ENCODE measurements at places on chromosomes 12 and 14.

DNA sequence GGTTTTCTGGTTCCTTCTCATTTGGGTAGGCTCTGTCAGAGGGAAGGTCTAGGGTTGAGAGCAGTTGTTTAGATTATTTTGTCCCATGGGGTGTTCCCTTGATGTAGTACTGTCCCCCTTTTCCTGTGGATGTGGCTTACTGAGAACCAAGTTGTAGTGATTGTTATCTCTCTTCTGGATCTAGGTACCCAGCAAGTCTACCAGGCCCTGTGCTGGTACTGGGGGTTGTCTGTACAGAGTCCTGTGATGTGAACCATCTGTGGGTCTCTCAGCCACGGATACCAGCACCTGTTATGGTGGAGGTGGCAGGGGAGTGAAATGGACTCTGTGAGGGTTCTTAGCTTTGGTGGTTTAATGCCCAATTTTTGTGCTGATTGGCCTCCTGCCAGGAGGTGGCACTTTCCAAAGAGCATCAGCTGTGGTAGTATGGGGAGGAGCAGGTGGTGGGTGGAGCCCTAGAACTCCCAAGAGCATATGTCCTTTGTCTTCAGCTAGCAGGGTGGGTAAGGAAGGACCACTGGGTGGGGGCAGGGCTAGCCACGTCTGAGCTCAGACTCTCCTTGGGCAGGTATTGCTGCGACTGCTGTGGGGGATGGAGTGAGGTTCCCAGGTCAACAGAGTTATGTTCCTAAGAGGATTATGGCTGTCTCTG is 179.3 kb upstream of the BTG1 start:
- no peak for DNase-seq

DNA sequence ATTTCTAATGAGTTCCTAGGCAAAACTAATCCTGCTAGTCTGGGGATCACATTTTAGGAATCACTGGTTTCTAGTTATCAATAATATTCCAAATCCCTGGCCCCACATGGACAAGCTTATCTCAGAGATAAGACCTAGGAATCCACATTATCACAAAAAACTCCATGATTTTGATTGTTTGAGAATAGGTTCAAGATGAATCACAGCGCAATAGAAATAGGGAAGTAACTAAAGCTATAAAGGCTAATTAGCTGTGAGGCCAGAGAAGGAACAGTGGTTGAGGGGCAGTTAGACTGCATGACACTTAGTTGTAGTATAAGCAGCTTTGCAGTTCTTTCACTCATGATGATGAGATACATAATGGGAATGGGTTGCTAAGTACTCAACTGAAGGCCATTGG is 13.1 kb upstream of the ATP5F1B start:
- no peak for DNase-seq

DNA sequence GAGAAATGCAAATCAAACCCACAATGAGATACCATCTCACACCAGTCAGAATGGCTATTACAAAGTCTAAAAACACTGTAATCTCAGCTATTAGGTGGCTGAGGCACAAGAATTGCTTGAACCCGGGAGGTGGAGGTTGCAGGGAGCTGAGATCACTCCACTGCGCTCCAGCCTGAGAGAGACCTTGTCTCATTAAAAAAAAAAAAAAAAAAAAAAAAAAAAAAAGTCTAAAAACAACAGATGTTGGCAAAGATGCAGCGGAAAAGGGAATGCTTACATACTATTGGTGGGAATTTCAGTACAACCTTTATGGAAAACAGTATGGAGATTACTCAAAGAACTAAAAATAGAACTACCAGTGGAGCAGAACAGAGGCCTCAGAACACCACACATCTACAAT is 19.0 kb upstream of the ATF7 start:
- DNase-seq, result no peak

GRCh38 chr14:94628578-94628977 is 16.4 kb downstream of the SERPINA3 start:
- no peak for DNase-seq

GRCh38 chr12:114913871-114914801 is 230.2 kb upstream of the TBX3 start:
- no peak for DNase-seq

GRCh38 chr14:36086629-36087395 is 89.7 kb downstream of the PTCSC3 start:
- DNase-seq, result no peak

DNA sequence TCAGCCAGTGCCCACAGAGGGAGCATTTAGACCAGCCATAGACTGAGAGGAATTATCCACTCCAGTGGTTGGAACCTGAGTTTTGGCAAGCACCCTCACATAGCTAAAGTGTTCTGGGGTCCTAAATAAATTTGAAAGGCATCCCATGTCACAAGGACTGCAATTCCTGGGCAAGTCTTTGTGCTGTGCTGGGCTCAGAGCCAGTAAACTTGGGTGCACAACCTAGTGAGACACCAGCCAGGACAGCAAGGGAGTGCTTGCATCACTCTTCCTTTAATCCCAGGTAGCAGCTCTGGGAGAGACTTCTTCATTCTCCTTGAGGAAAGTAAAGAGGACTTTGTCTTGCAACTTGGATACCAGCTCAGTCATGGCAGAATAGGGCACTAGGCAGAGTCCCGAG is 142.0 kb upstream of the FSCB start:
- no peak for DNase-seq

DNA sequence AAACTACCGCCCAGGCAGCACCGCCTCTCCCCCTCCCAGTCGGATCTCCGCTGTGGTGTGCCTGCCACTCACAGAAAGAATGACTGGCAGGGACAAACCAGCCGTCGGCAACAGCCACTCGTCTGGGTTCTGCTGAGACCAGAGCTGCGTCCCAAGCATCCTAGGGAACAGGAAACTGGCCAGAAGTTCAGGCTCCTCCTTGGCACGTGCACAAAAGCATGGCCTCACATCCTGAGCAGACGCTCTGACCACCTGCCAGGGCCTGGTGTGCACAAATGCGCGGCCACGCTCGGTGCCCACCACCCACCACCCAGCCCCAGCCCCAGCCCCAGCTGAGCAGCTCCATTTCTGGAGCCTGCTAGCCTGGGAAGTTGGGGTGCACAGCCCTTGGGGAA is 214.8 kb downstream of the DPF3 start:
- no peak for DNase-seq

- DNase-seq, result no peak
Measured at GRCh38 chr12:81572411-81572810, 186.7 kb downstream of the PPFIA2 start.

DNA sequence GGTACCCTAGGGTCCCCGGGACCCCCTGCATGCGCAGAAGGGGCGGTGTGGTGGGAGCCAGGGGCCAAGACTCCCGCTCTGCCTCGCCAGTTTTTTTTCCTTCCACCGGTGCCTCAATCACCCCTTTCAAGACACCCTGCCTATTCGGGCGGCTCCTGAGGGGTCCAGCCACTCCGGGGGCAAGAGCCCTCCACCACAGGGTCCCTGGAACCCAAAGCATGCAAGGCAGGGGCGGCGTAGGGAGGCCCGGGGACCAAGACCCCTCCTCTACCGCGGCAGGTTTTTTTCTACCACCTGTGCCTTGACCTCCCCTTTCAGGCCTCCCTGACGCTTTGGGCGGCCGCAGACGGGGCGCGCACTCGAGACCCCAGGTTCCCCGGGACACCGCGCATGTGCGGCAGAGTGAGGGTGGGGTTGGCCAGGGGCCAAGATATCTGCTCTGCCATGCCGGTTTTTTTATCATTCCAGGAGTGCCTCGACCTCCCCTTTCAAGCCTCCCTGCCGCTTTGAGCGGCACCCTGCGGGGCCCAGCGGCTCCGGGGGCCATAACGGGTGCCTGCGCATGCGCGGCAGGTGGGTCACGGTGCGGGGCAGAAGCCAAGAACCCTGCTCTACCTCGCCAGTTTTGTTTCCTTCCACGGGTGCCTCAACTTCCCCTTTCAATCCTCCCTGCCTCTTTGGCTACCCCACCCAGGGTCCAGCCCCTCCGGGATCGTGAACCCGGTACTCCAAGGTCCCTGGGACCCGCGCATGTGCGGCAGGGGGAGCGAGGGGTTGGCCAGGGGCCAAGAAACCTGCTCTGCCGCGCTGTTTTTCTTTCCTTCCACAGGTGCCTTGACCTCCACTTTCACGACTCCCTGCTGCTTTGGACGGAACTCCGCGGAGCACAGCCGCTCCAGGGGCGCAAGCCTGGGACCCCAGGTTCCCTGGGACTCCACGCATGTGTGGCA is 328.1 kb downstream of the ALG10 start:
- DNase-seq, result no peak

- DNase-seq, result no peak
Measured at GRCh38 chr14:91555531-91555930, 45.4 kb upstream of the PPP4R3A start.

DNA sequence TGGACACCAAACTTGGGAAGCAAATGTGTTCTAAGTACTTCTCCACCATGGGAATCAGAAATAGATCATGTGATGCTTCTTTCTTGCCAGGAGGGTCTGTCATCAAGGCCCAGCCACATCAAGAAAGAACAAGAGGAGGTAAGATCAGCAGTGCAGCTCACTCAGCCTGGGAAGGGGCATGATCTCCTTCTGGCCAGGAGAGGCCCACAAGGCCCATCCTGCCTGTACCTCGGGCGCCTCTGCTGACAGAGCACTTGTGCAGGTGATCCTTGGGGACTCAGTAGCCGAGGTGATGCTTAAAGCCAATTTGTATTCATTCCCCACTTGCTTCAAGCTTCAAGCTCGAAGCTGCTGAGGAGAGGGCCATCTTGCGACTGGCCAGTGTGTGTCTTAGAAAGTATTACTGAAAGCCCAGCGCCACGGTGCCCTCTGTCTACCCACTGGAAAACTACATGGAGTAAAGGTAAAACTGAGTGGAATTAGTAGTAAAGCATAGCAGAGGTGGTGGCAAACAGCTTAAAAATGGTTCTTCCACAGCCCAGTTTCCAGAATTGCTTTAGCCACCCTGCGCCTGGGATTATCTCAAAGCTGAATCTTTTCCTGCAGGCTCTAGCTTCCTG is 26.2 kb downstream of the RTRAF start:
- peak; percentile 20 for DNase-seq

- DNase-seq, result no peak
Measured at GRCh38 chr14:58160561-58160960, 8.5 kb upstream of the ARMH4 start.

GRCh38 chr12:113660936-113661335 is 189.3 kb upstream of the LHX5 start:
- DNase-seq, result no peak

DNA sequence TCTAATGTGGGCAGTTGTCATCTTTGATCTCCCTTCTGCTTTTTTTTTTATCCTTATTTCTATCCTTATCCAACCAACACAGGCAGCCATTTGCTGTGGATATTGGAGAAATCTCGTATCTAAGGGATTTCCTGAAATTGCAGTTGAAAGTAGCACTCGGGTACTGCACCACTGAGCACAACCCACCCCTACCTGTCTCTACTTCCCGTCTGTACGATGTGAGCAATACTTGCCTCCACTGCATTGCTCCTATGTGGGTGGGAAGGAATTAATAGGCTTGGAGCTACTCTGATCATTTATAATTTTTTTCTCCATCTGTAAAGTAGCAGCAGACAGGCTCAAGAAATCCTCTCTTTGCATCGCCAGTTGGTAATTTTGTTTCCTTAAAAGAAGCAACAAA is 300.4 kb downstream of the SNAPC1 start:
- no peak for DNase-seq

DNA sequence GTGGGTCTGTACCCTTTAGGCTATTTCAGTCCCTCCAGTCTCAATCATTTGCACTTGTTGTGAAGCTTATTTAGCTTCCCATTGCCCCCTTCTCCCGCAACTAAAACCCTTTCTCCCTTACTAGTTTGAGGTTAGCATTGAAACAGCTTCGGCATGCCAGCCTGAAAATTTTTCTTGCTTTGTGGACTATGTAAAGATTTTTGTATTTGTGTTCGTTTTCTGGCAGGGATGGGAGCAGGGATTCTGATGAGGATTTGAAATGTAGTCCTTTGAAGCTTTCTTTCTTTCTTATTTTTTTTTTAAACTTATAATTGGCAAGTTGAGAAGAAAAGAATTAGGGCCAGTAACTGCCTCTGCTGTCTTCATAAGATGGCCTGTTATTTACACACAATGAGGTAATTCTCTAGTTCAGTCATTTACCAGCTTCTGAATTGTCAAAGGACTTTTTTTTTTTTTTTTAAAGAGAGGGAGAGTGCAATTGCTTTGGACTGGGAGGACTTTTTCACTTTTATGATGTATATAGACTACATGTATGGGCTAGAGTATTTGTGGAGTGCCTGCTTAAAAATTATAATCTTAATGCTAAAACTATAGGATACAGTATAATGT is 29.0 kb downstream of the PALS1 start:
- peak; percentile 39 for DNase-seq

- DNase-seq, result no peak
Measured at GRCh38 chr14:48582938-48583337, 907.5 kb upstream of the MDGA2 start.

DNA sequence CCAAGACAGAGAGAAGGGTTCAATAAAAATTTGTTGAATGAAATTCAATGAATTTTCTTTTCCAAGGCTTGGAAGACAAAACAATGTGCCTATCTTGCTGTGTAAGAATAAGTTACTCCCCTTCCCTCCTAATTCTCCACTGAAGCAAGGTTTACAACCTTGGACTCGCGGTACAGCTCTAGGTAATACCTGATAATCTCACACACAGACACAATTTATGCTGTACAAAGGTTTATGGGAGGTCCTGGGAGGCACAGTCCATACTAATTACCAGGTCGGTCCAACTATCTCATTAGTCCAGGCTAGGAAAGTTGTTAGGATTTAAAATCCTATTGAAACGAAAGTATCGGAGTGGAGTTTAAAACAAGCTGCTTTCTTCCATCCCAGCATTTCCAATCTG is 42.6 kb downstream of the NELL2 start:
- DNase-seq, result no peak

DNA sequence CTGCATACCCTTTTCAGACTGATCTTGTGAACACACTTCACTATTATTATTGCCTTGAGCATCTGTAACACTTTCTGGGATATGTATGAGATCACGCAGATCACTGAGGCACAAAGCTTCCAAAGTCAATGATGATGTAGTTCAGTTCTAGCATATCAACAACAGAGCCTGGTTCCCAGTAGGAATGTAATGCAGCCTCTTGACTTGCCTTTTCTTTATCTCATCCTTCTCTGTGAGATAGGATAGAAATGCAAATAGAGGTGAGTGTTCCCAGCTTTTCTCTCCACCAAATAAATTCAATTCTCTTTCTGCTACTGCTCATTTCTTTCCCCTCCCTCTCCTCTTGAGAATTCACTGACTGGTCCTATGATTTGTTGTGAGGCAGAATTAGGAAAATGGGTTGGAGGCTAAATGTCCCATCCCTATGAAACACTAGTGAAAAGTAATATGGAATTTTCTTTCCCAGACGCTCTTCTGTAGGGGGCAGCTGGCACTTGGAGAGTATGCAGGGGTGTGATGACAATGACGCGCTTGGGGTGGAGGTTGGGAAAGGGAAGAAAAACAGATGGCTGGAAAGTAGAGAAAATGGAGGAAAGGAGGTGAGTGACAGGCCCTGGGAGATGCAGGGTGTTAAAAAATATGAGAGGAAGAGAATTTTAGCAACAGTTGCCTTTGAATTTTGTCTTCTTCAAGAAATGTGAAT is 96.0 kb upstream of the TMTC1 start:
- no peak for DNase-seq

DNA sequence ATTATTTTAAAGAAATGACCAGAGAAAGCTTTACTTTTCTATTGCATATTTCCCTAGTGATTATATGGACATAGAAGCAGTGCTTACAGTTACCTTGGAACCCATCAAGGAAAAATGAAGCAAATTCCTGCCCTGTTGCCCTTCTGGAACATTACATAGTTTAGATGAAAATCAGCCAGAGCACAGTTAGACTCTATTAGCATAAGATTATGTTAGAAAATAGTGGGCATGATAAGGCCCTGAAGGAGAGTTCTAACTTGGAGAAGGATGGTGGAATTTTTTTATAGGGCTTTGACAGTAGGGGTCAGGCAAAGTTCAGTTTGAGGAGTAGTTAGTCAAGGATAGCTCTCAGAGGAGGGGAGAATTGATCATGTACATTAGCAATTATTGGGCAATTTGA is 74.3 kb downstream of the FUT8 start:
- no peak for DNase-seq

Data from retina (tissue), 1 donor.